ENCODE measurements at places on chromosomes 12 and 14.

DNA sequence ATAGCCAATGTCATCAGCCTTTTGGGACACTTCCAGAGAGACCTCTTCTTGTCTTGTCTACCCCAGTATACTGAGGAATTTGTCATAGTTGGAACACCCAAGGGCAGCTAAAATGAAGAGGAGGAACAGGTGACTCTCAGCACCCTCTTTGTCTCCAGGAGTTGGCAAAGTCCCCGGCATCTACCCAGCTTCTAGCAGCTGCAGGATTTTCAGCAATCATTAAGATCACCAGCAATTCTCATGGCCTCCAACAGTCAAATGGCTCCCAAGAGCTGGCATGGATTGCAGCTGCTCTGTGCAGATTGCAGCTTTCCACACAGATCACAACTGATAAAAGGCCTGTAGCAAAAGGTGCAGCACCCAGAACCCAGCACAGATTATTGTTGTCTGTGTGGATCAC lies 32.9 kb downstream of the RERGL start:
- DNase-seq, result no peak

DNA sequence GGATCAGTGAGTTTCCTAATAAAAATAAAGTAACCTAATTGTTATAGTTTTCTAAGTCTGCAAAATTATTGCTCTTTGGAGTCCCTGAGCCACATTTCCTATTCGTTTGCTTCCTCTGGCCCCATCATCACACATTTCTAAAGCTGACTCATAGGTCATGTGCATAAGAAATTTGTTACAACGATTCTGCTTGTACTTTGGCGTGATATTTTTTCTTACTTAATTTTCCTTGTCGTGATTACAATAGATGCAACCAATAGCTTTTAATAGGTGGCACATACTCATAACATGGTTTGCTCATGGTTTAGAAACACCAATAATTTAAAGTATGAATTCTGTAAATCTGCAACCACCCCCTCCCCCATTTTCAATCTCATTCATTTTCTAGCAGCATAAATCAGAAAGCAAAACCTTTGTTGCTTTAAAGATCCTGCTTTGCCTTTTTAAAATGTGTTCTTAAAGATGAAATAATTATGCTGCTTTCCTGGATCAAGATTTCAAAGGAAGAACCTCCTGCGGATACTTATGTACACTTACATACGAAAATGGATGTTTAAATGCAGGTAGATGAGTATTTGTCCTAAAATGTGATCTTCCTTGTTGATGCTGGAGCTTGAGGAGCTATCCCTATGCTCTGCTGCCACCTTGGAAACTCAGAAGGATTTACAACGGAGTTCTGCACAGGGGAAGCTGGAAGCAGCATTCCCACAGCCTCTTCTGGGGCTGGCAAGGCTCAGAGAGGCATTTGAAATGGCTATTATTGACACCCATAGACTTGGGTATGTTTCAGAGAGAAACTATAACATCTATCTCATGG lies 1.7 kb upstream of the FLRT2 start:
- no peak for DNase-seq

- no peak for DNase-seq
Observed at GRCh38 chr12:94070520-94070919, 77.9 kb upstream of the PLXNC1 start.

DNA sequence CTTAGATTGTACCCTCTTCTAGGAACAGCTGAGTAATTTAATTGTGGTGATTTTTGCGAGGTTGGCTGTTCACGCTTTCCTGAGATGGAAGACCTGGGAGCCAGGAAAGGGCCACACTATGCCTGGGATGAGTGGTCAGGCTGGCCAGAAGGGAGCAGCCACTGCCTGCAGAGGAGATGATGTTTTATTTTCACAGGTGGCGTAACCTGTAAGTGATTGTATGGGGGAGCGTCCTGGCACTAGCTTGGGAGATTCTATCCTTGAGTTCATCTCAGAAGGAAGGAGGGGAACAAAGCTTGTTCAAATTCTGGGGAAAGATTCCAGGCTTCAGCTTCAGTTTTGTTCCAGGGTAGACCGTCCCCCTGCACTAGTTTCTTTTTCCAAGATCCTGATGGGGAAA lies 1.2 kb downstream of the RPH3A start:
- no peak for DNase-seq

Measured in effector CD8-positive, alpha-beta T cell (primary cell).